HEK293T (cell line): ENCODE measurements at places on chromosomes 11 and 22.

GRCh38 chr11:62921573-62922188, 518 bp upstream of the CHRM1 start:
- DNase-seq, result no peak

DNA sequence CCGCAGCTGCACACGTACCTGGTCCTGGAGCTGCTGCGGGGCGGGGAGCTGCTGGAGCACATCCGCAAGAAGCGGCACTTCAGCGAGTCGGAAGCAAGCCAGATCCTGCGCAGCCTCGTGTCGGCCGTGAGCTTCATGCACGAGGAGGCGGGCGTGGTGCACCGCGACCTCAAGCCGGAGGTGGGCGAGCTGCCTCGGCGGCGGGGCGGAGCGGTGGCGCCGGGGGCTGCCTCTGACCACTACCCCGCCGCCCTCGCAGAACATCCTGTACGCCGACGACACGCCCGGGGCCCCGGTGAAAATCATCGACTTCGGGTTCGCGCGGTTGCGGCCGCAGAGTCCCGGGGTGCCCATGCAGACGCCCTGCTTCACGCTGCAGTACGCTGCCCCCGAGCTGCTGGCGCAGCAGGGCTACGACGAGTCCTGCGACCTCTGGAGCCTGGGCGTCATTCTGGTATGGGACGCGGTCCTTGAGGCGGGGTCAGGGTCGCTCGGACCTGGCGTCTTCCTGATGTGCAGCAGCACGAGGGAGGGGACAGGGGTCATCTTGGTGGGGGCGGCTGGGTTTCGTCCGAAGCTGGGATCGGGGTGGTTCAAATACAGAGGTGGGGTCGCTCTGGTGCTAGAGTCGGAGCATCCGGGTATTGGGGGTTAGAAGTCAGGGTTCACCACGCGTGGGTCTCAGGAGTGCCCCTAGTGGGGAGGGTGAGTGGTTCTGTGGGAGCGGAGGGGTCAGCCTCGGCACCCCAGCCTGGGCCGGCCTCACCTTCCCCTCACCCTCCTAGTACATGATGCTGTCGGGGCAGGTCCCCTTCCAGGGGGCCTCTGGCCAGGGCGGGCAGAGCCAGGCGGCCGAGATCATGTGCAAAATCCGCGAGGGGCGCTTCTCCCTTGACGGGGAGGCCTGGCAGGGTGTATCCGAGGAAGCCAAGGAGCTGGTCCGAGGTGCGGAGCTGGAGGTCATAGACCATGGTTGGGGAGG, 10.8 kb downstream of the RPS6KA4 start:
- no peak for DNase-seq

DNA sequence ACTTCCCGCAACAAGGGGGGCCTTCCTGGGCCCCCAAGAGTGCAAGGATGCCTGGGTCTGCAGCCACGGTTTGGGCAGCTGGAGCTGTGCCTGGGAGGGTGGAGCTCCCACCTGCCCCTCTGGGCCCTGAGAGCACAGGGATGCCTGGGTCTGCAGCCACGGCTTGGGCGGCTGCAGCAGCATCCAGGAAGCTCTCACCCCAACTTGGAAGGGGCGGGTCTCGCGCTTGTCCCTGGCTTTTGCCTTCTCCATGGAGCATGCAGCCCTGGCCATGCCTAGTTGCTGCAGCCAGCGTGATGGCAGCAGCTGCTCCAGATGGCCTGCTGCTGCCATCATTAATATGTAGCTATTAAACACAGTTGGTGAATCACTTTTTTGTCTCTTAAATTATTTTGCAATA, 35.4 kb downstream of the NAGA start:
- no peak for DNase-seq

DNA sequence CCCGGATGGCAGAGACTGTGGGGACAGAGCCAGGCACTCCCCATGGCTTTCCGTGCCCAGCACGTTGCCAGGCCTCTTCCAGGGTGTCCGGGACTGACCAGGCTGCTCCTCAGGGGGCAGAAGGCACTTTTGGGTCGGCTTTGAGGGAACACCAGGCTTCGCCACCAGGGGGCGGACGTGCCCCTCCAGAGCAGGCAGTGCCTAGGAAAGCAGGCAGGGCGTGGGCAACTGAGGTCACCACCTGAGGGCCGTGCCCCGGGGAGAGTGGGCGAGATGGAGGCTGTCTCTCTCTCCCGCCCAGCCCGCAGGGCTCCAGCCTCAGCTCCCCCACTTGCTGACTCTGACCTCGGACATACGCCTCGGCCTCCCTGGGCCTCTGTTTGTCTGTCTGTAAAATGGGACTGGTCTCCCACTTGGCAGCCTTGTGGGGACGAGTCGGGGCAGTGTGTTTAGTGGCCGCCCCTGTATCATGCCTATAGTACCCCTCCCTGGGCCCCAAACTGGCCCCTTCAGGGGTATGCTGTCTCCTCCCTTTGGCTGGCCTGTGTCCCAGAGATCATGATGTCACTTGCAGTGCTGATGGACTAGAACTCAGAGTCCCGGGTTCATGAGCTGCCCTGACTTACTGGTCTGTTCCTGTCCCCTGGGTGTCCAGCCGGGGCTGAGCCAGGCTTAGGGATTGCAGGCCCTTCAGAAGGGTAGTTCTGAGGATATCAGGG, 4.4 kb upstream of the PRR5 start:
- DNase-seq, result peak; percentile 84

- DNase-seq, result no peak
Measured at GRCh38 chr11:12086271-12087074, 23.9 kb upstream of the MICAL2 start.
